ENCODE measurements at places on chromosomes 3 and 15.

DNA sequence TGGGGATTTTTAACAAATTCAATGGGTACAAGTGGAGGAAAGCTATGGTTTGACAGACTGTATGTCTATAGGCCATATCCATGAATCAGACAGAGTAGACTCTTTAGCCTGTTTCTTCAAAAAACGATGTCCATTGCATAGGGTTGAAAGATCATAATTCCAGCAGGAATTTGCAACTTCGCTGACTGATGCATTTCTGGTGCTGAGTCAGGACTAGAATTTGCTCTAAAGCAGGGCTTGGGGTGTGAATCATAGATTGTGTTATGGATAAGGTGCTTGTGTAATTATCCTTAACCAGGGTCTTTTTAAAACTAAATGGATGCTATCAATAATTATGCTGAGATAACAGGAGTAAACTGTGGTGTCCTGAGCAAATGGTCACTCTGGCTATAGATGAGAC lies 200.4 kb upstream of the TBC1D5 start:
- DNase-seq = no peak

DNA sequence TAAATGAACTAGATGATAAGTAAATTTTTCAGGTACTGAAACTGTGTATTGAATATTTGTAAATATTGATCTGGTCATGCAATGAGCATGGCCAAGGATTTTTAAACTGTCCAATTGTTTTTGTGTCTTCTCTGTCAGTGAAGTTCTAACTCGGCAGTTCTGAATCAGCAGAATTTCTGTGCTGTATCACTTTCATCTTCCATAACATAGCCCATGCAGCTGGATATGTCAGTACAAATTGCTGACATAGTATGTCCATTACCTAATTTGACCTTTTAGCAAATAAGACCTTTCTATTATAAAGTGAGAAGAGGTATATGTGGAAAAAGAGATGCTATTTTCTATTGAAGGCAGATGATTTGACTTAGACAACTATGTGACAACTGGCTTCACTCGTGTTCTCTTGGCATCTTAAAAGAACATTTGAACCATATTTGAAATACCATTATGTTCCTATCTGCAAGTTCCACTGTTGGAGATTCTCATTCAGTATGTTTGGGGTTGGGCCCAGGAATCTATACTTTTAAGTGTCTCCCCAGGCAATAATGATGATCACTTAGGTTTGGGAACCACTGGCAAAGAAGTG lies 90.4 kb downstream of the CMSS1 start:
- no peak for DNase-seq

GRCh38 chr3:121545049-121545573 lies 677 bp downstream of the POLQ start:
- DNase-seq = no peak

DNA sequence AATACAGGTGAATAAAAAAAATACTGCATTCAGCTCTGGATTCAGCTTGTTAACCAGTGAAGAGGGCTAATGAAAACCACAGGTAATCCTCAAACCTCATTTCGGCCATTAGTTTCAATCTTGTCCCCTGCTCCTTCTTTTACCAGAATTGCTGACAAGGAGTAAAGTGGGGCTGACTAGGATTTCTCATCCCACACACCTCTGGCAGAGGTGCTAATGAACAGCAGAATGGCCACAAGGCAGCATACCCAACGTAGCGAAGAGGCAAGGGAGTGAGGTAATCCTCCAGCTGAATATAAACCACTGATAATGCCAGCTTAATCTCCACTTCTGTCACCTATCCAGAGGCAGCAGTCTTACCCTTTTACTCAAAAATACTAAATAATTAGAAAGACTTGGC lies 248.8 kb upstream of the CDIN1 start:
- DNase-seq = no peak

DNA sequence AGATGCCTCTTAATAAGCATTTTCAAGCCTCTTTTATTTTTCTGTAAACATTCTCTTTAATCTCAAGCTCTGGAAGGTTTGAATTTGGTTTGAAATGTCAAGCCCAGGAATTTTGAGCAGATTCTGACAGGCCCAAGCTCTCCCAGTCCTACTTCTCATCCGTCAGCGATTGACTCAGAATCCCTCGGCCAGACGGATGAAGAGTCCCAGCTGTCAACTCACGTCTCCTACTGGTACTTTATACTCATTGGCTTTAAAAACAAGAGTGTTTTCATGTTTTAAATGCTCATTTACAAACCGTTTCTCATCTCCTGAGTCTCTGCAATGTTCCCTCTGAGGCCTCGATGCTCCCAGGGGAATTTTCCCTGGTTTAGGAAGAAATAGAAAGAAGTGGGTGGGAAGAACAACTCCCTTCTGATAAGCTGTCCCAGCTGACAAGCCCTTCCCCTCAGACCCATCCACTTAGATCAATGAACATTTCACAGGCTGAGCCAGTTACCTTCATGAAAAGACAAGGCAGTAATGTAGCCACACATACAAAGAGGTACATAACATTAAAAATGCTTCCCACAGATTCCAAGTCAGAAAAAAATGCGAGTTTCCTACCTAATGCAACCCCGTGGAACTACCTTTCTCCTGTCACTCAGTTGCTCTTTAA lies 478.2 kb upstream of the DPH6 start:
- DNase-seq = no peak

DNA sequence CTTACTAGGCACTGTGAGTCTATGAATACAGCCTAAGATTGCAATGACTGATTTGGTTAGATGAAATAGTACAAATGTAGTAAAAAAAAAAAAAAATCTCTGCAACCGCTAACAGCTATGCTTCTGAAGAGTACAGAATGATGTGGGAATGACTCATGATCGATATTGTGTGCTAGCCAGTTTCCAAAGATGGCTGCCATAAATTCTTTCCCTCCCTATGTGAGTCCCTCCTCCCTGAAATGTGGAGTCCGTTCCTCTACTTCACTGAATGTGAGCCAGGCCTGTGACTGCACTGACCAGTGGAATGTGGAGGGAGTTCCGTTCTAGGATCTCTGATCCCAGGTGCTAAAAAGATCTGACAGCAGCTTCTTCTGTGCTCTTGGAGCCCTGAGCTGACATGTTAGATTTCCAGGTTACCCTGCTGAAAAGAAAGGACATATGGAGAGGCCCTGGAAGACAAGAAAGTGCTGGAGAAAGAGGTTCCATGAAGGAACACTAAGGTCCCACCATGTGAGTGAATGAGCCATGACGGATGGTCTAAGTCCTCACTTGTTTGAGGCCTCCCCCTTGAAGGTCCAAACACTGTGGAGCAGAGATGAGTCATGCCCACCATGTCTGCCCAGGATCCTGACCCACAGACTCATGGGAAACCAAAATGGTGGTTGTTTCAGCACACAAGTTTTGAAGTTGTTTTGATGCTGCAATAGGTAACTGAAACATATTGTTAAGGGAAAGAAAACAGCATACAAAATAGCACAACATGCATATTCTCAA lies 46.3 kb downstream of the DGKG start:
- DNase-seq = no peak

DNA sequence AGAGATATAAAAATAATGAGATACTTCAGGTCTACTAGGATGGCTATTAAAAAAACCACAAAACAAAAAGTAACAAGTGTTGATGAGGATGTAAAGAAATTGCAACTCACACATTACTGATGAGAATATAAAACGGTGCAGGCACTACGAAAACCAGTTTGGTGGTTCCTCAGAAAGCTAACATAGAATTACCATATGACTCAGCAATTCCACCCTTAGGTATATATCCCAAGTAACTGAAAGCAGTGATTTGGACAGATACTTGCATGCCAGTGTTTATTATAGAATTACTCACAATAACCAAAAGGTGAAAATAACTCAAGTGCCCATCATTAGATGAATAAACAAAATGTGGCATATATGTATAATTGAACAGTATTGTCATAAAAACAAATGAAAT lies 87.5 kb upstream of the MELTF start:
- no peak for DNase-seq

GRCh38 chr3:48642605-48643004 lies 7.3 kb upstream of the SLC26A6 start:
- DNase-seq = no peak

- no peak for DNase-seq
These were observed 163.7 kb downstream of the MEIS2 start for GRCh38 chr15:36936613-36937012.

DNA sequence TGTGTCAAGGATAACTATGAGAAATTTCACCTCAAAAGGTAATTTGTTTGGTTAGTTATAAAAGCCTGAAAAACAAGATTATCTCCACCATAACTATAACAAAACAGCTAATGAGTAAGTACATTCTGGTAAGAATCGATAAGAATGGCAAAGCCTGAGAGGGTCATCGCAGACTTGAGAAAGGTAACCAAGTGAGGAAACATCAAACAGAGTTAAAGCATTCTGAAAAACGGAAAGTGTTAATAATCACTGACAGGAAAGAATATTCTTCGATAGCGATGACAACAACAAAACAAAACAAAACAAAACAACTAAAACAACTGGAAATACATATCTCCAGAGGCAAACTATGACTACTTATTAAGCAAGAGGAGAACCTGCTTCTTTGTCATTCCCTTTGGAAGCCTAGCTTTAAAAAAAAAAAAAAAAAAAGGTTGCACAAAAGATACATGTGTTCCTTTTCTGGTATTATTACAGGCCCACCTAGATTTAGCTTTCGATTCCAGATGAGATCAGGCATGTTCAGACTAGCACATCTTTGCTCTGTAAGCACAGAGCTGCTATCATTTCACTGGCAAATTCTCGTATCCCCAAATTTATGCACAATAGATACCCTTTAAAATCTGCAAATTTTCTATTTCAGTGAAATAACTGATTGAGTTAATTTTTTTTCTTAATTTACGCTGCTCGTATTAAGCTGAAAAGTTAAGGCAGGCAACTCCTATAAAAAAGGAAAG lies 155.6 kb downstream of the TIGIT start:
- DNase-seq = no peak

DNA sequence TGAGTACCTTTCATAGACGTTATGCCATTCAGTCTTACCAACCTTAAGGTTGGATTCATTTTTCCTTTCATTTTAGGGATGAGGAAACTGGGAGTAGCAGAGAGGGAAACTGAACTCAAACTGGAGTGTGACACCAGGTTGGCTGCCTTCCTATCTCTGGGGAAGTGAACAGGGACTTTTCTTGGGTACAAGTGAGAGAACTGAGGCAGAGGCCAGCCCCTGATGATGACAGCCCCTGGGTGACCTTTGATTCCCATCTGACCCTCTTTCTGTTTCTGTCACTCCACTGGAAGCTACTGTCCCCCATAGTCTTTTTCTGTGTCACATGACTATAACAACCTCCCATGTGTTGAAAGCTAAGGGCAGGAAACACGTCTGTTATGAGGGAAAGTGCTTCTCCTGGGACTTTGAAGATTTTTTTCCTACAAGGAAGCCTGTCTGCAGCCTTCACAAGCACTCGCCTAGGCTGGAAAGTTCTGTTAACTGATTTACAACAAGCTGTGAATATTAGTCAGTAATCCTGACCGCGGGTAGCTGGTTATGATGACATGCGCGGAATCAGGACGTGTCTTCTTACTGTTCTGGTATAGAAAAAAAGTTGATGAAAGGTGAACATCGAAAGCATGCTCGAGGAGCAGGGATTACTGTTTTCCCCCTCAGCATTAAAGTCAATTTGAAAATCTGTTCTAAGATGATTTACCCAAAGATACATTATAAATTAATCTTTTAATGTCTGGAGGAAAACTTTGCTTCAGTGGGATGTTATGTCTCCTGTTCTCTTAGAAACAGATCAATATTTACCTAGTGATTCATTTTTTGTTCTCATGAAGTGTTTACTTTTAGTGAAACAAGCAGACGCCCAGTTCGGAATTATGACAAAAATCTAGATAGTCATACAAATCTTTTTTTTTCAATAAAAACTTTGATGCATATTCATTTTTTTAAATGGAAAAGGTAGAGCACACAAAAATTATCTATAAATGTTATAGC lies 31.5 kb downstream of the ABHD2 start:
- DNase-seq = no peak

GRCh38 chr3:11638495-11639358 lies 5.0 kb downstream of the VGLL4 start:
- DNase-seq = no peak

- DNase-seq = no peak
These were observed 234.1 kb upstream of the FEZF2 start for GRCh38 chr3:62607287-62608029.
